Mesendoderm (in vitro differentiated cells): ENCODE measurements at places on chromosomes 2 and 18.

- no peaks in the 10 kb centered on the region for H3K27me3 ChIP-seq
- H3K36me3 ChIP-seq = no peaks in the 10 kb centered on the region
Measured at GRCh38 chr2:6644261-6644660, 221.4 kb downstream of the CMPK2 start.

DNA sequence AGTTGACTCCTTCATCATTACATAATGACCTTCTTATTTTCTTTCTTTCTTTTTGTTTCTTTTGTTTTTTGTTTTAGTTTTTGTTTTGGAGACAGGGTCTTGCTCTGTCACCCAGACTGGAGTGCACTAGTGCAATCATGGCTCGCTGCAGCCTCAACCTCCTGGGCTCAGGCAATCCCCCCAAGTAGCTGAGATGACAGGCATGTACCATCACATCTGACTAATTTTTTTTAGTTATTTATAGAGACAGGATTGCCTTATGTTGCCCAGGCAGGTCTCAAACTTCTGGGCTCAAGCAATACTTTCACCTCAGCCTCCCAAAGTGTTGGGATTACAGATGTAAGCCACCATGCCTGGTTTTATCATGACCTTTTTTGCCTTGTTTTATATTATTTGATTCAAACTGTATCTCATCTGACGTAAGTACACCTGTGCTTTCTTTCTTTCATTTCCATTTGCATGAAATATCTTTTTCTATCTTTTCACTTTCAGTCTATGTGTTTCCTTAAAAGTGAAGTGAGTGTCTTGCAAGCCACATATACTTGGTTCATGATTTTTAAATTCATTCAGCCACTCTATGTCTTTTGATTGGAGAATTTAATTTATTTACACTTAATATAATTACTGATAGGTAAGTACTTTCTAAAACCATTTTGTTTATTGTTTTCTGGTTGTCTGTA is 39.1 kb downstream of the SP100 start:
- no peak overlapping the region for H3K27ac ChIP-seq
- no peaks in the 10 kb centered on the region for H3K36me3 ChIP-seq
- no peaks in the 10 kb centered on the region for H3K27me3 ChIP-seq

DNA sequence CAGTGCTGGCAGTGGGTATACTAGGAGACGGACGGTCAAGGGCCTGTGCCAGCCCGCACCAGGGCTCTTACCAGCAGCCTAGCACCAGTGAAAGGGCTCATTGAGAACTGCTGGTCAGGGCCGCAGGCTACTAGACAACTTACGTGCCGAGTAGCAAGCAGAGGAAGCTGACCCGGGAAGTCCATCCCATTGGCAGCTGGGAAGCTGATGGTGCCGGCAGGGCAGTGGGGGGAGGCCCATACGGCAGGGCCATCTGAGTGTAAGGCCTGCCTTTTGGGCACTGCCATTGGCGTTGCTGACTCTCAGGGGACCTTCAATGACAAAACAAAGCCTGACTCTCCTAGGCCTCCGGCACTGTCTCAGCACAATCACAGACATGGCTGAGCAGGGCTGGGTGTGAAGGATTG is 20.6 kb downstream of the EFR3B start:
- H3K4me3 ChIP-seq = no peak overlapping the region
- DNase-seq = no peak
- no peaks in the 10 kb centered on the region for H3K4me1 ChIP-seq
- no peak overlapping the region for H3K27ac ChIP-seq
- no peaks in the 10 kb centered on the region for H3K27me3 ChIP-seq

DNA sequence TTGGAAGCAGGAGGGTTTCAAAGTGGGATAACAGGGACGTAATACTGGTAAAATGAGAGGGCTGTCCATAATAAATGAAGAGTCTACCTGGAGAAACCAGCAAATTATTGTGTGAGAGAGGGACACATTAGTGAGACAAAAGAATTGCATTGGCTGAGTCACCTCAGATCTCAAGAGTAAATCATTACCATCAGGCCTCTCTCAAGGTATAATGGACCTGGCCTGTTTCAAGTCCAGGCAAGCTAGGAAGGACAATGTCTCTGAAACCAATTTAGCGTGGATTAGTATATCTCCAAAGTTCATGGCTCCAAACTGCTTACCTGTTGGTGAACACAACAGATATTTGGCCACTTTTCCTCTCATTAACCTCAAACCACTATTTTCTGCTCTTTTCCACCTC is 471.4 kb downstream of the CMPK2 start:
- no peak overlapping the region for H3K27ac ChIP-seq
- no peaks in the 10 kb centered on the region for H3K36me3 ChIP-seq
- H3K27me3 ChIP-seq = no peaks in the 10 kb centered on the region
- H3K4me3 ChIP-seq = no peak overlapping the region

DNA sequence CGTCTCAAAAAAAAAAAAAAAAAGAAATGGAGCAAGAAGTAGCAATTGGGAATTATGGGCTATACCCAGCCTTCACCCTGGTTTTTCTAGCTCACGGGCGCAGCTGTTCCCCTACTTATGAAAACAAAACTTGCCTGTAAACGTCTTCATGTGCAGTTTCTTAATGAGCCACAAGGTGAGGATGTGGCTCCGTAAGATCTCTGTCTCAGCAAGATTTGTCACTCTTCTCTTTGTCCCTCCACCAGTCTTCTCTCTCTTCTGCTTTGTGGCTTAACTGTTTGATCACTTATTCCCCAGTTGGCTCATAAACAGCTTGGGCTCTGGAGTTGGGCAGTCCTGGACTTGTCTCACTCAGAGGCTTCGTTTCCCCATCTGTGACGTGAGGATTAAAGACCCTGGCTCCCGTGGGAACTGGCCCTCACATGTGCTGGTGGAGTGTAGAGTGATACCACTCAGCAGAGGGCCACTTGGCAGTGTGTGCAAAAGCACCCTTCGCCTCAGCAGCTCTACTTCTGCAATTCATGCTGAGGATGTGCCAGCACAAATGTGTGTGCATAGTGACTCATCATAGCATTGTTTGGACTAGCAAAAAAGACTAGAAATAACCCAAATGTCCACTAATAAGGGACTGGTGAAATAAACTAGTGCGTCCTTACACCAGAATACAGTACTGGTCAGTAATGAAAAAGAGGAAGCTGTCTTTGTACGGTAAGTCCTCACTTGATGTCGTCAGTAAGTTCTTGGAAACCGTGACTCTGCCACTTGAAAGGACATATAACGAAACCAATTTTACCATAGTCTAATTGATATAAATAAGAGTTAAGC is 8.7 kb downstream of the CEP68 start:
- peak; percentile 74 for DNase-seq
- no peaks in the 10 kb centered on the region for H3K4me1 ChIP-seq
- H3K27ac ChIP-seq = no peak overlapping the region
- no peaks in the 10 kb centered on the region for H3K27me3 ChIP-seq
- no peaks in the 10 kb centered on the region for H3K36me3 ChIP-seq

- no peak overlapping the region for H3K4me3 ChIP-seq
- no peaks in the 10 kb centered on the region for H3K27me3 ChIP-seq
- H3K27ac ChIP-seq = no peak overlapping the region
- H3K36me3 ChIP-seq = no peaks in the 10 kb centered on the region
- no peak for DNase-seq
Measured at GRCh38 chr18:11454040-11454439, 155.4 kb upstream of the SLC35G4 start.

DNA sequence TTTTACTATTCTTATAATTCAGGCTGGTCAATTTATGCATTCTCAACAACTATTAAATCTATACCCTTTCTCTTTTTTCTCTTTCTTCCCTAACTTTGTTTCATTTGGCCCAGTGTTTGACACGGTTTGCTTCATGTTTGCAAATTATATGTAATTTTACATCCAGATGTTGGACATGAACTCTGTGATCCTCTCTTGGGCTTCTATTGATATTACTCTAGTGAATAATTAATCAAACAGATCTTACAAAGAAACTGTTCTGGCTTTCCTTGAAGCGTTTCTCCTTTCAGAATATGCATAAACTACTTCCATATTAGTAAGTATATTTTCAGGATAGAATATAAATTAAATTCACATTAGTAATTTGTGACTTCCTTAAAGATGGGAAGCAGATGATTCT is 225.1 kb upstream of the TMEFF2 start:
- no peaks in the 10 kb centered on the region for H3K36me3 ChIP-seq
- DNase-seq = no peak
- H3K4me1 ChIP-seq = no peaks in the 10 kb centered on the region
- H3K4me3 ChIP-seq = no peak overlapping the region
- no peak overlapping the region for H3K27ac ChIP-seq

GRCh38 chr2:86372641-86373502 is 35.4 kb upstream of the REEP1 start:
- H3K27ac ChIP-seq = no peak overlapping the region
- H3K4me3 ChIP-seq = no peak overlapping the region
- H3K4me1 ChIP-seq = no peaks in the 10 kb centered on the region
- peak; percentile 75 for DNase-seq

GRCh38 chr18:23963443-23964165 is 51.0 kb upstream of the TTC39C start:
- no peaks in the 10 kb centered on the region for H3K36me3 ChIP-seq
- no peak overlapping the region for H3K27ac ChIP-seq
- H3K4me1 ChIP-seq = no peaks in the 10 kb centered on the region
- H3K4me3 ChIP-seq = no peak overlapping the region
- no peaks in the 10 kb centered on the region for H3K27me3 ChIP-seq

GRCh38 chr2:9178110-9178903 is 28.3 kb upstream of the ASAP2 start:
- no peaks in the 10 kb centered on the region for H3K27me3 ChIP-seq
- no peak overlapping the region for H3K4me3 ChIP-seq
- H3K36me3 ChIP-seq = no peaks in the 10 kb centered on the region
- H3K27ac ChIP-seq = no peak overlapping the region

DNA sequence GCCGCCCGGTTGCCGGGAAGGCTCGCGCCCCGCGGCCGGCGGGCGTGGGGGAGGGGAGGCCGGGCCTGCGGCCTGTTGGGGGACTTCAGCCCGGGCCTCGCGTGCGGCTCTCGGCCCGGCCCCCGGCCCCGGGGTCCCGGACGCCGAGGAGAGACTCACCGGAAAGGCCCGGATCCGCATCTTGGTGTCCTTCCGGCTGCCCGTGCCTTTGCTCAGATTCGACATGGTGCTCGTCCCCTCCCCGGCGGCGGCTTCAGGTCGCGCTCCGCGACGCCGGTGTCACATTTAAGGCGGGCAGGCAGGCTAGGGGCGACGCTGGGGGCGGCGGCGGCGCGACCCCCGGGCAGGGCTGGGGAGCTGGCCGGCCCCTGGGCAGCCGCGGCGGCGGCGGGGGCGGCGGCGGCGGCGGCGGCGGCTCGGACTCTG is 365 bp downstream of the CUL3 start:
- peak; percentile 65 for DNase-seq
- peak overlapping the region; percentile 86 for H3K4me3 ChIP-seq
- H3K4me1 ChIP-seq = no peaks in the 10 kb centered on the region
- H3K36me3 ChIP-seq = no peaks in the 10 kb centered on the region

- no peaks in the 10 kb centered on the region for H3K36me3 ChIP-seq
- no peak overlapping the region for H3K4me3 ChIP-seq
- no peak for DNase-seq
- H3K27me3 ChIP-seq = no peaks in the 10 kb centered on the region
- no peak overlapping the region for H3K27ac ChIP-seq
Measured at GRCh38 chr2:1032030-1032429, 81.4 kb downstream of the SNTG2 start.

DNA sequence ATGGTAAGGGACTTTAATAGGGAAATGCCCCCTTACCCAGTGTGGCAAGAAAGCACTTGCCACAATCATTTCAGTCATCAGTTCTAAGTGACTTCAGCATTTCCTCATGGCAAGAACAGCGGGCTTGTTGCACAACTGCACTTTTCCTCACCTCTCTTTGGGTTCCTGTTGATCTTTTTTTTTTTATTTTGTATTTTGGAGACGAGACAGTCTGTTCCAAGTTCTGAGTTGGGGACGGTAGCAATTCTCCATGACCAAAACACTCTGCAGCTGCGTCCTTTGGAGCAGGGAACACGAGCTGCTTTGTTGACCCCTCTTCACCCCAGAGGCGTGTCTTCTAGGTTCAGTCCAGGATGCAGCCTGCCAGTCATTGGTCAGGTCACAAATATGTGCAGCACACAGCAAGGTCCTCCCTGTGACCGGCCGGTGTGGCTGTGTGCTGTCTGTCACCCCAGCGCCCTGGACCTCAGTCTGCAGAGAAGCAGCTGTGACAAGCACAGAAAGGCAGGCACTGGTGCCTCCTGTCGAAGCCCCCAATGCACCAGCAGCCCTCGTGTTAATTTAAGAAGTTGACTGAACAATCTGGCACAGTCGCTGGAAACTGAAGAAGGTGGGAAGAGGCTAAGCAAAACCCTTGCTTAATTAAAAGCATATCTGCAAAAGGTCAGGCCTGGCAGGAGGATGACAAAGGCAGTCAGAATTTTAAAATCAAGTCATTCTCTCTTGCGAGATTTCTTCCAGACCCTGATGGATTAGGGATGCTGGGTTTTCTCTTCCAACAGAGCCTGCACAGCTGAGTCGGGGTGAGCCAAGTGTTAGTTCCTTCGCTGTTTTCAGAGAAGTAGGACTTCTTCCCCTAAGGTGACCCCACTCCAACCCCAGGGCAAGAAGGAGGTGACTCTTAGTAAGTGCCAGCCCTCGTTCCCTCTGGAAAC is 96.7 kb upstream of the COPS8 start:
- no peak overlapping the region for H3K4me3 ChIP-seq
- H3K27ac ChIP-seq = no peak overlapping the region

- H3K27me3 ChIP-seq = no peaks in the 10 kb centered on the region
- no peaks in the 10 kb centered on the region for H3K36me3 ChIP-seq
- no peak overlapping the region for H3K4me3 ChIP-seq
- H3K27ac ChIP-seq = no peak overlapping the region
Measured at GRCh38 chr2:127681288-127681804, 6.0 kb upstream of the LIMS2 start.
